ENCODE measurements at places on chromosomes 6 and 20. TPM values are rescaled to one million over a fixed set of nuclear protein-coding genes. Genes with fewer than 3 reads are reported as not detected.

DNA sequence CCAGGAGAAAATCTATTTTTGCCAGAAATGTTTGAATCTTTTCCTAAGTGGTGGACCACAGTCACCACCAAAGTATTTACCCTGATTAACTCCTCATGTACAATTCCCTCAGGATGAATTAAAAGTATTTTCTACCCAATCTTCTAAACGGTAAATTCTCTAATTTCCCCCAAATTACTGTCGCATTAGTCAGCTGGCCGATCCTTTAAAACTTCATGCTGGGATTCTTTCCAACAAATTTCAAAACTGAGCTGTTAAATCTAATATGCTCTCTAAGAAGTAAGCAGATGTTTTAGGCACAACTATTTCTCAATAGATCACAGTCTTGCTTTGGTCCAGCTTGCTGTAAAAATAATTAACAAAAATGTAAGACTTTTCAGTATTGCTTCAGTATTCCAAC is 447.2 kb downstream of the FRK start:
- no peak overlapping the region for H3K27ac ChIP-seq
- H3K4me3 ChIP-seq: no peak overlapping the region
- H3K4me1 ChIP-seq: no peaks in the 10 kb centered on the region
- no peak for DNase-seq
- H3K36me3 ChIP-seq: no peaks in the 10 kb centered on the region

- no peak overlapping the region for H3K27ac ChIP-seq
- no peaks in the 10 kb centered on the region for H3K36me3 ChIP-seq
- no peak for DNase-seq
- no peaks in the 10 kb centered on the region for H3K27me3 ChIP-seq
Measured at GRCh38 chr20:43984587-43984986, 69.9 kb downstream of the TOX2 start.

DNA sequence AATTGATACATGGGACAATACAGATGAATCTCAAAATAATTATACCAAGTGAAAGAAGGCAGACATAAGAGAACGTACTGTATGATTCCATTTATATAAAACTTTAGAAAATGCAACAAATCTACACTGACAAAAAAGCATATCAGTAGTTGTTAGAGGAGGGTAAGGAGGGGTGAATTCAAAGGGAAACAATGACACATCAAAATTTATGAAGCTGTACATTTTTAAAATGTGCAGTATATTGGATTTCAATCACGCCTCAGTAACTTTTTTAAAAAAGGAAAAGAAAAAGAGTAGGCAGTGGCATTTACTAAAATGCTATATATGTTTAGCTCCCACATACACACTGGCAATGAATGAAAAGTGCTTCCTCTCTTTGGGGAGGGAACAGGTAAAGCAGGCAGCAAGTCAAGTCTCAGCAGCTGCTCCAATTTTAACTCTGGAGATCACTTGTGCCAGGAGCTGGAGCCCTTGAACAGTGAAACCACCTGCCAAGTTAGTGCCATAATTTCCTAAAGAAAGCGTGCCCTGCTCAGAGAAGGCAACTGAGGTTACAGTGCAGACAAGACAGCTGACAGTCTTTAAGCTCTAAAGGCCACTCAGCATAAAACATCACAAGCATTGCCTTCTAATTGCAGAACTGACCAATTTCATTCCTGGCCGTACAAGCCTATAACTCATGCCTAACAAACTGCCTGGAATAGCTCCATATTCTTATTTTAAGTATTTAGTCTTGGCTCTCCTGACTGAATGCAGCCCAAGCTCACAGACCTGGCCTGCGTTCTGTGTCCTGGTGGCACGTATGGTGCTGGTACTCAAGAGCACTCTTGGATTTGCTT is 10.9 kb downstream of the FKBP1A start:
- H3K4me1 ChIP-seq: peaks cover 6% of the 10 kb centered on the region
- no peak overlapping the region for H3K27ac ChIP-seq
- H3K36me3 ChIP-seq: 0 out of 2 replicates have a peak, but pooled peaks cover 3% of the 10 kb centered on the region
- H3K4me3 ChIP-seq: no peak overlapping the region
- no peaks in the 10 kb centered on the region for H3K27me3 ChIP-seq

FLOT1 gene
- 111 TPM for total RNA-seq

DNA sequence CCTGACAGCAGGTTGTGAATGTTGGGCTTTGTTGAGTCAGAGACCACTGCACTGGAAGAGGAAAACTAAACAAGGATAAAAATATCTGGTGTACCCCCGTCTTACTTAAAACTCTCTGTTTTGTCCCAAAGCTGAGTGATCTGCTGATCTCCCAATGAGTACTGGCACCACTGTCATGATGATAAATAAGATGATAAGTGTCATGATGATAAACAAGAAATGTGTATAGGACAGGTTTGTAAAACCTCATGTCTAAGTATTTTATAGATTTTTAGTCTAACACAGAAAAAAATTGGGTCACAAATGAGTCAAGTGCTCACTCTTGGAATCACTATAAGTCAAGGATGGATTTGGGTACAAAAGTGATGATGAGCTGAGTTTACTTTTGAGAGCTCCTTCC is 8.5 kb upstream of the SIM1 start:
- H3K27me3 ChIP-seq: peaks cover 29% of the 10 kb centered on the region
- 0 out of 2 replicates have a peak, but pooled peaks cover 3% of the 10 kb centered on the region for H3K4me1 ChIP-seq
- no peaks in the 10 kb centered on the region for H3K36me3 ChIP-seq
- no peak overlapping the region for H3K27ac ChIP-seq
- DNase-seq: no peak

TBC1D20 gene
- total RNA-seq: 16.8 TPM

PNRC1 gene
- total RNA-seq: 56.7 TPM

BTBD9 gene
- 7.8 TPM for total RNA-seq

DNA sequence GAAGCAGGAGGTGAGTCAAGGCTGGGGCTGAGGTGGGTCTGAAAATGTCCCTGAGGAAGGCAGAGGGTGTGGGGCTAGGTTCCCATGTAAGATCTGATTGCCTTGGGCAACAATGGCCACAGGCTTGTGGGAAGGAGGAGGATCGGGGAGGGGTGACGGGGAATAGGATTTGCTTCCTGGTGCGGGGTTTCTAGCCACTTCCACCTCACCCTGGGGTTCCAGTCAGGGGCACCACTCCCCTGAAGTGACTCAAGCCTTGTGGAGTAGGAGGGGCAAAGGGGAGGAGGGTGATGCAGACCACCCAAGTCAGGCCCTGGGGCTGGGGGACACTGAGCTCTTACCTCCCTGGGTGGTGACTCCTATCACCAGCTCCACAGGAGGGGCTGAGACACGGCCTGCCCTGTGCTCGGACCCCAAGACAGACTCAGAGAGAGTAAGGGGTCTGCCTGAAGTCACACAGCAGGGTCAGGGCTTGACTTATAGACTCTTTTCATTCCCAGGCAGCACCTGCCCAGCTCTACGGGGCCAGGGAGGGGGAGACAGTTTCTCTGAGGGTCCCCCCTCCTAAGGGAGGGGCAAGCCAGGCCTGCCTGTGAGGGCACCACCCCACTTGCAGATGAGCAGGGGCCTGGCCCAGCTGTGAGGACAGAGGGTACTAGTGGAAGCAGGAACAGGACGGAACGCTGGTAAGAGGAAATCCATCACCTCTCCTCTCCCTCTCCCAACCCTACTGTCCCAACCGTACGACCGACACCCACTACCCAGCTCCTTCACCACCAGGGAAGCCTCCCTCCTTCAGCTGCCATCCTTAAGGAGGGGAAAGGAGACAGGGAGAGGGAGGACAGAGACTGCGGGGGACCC is 12.4 kb upstream of the SPDEF start:
- no peak overlapping the region for H3K4me3 ChIP-seq
- no peaks in the 10 kb centered on the region for H3K4me1 ChIP-seq
- H3K27me3 ChIP-seq: no peaks in the 10 kb centered on the region
- no peaks in the 10 kb centered on the region for H3K36me3 ChIP-seq
- H3K27ac ChIP-seq: no peak overlapping the region

GRCh38 chr6:56004426-56004825 is 129.0 kb upstream of the BMP5 start:
- DNase-seq: no peak
- no peaks in the 10 kb centered on the region for H3K27me3 ChIP-seq
- H3K36me3 ChIP-seq: no peaks in the 10 kb centered on the region
- H3K27ac ChIP-seq: no peak overlapping the region
- no peak overlapping the region for H3K4me3 ChIP-seq

DNA sequence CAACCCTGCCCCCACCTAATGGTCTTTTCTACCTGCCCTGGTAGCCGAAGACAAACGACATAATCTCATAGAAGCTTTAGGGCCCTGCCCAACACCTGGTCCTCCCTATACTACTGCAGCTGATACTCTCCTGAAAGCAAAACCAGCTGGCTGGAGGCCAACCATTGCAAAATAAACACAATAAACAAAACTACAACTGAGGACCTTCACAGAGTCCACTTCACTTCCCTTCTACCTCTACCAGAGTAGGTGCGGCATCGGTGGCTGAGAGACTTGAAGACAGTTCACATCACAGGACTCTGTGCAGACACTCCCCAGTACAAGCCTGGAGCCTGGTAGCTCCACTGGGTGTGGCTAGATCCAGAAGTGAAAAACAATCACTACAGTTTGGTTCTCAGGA is 476.2 kb downstream of the MMUT start:
- H3K4me3 ChIP-seq: no peak overlapping the region
- H3K27me3 ChIP-seq: no peaks in the 10 kb centered on the region
- no peak overlapping the region for H3K27ac ChIP-seq
- H3K36me3 ChIP-seq: peaks cover 5% of the 10 kb centered on the region
- DNase-seq: no peak
- H3K4me1 ChIP-seq: no peaks in the 10 kb centered on the region

DNA sequence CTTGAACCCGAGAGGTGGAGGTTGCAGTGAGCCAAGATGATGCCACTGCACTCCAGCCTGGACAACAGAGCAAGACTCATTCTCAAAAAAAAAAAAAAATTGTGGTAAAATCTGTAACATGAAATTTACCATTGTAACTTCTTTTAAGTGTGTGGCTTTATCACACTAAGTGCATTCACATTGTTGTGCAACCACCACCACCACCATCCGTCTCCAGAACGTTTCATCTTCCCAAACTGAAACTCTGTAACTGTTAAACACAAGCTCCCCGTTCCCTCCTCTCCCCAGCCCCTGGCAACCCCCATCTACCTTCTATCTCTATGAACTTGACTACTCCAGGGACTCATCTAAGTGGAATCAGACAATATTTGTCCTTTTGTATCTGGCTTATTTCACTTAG is 29.7 kb downstream of the PDRG1 start:
- H3K27me3 ChIP-seq: no peaks in the 10 kb centered on the region
- H3K4me3 ChIP-seq: no peak overlapping the region
- no peak overlapping the region for H3K27ac ChIP-seq
- no peaks in the 10 kb centered on the region for H3K36me3 ChIP-seq

USP49 gene
- total RNA-seq: 18.7 TPM

DNA sequence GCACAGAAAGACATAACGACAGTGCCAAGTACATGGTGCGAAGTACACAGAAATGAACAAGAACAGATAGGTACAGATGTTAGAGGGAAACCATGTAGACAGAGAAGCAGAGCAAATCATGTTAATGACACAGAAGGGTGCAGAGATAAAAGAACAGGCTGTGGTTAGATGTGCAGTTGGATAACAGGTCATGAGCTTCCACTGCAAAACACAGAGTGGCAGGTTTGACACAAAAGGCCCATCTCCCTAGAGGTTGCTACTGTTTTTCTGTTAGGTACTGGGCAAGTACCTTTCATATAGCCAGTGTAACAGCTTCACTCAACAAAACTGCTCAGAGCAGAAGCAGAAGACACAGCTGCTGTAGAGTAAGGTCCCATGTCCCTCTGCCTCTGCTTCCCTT is 84.6 kb downstream of the AK9 start:
- no peaks in the 10 kb centered on the region for H3K4me1 ChIP-seq
- H3K27me3 ChIP-seq: no peaks in the 10 kb centered on the region
- no peak overlapping the region for H3K27ac ChIP-seq
- H3K36me3 ChIP-seq: peaks cover 18% of the 10 kb centered on the region
- no peak overlapping the region for H3K4me3 ChIP-seq
